CD4-positive, alpha-beta T cell treated with Interleukin-1 beta for 1 hour (primary cell): ENCODE measurements at places on chromosomes 4 and X.

GRCh38 chrX:9379697-9380551 is 84.9 kb upstream of the TBL1X start:
- DNase-seq = no peak

GRCh38 chr4:106601519-106601918 is 232.9 kb upstream of the GIMD1 start:
- DNase-seq = no peak

DNA sequence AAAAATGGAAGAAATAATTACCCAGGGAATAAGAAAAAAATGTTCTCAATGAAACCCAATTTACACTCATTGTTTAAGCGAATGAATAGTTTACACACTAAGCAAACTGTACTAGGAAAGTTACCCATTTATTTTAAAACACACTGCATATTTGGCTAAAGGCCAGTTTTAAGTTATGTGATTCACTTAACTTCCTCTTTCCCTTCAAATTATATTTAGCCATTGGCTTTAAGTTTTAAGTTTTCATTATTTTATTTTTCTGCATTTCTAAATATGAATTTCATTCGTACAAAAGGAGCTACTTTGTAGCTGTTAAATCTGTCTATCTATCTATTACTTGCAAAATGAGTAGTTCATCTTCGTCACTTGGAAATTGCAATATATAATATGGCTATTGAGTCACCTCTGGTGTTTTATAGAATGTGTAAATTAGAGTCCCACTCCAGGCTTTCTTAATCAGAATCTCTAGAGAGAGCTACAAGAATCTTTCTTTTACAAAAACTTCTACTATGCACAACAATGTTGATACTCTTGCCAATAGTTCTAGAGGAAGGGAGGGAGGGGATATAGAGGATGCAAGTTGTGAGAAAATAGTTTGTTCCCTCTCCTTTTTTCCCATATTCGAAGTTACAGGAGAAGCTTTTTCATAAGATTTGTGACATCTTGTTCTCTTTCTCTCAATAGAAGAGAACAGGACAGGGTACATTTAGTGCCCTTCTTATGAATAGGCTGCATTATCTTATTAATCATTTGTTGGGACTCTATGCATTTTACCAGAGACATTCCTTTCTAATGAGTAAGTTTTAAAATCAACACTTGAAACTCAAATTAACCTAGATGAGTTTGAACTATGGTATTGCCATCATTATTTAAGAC is 41.8 kb downstream of the SULT1B1 start:
- no peak for DNase-seq

DNA sequence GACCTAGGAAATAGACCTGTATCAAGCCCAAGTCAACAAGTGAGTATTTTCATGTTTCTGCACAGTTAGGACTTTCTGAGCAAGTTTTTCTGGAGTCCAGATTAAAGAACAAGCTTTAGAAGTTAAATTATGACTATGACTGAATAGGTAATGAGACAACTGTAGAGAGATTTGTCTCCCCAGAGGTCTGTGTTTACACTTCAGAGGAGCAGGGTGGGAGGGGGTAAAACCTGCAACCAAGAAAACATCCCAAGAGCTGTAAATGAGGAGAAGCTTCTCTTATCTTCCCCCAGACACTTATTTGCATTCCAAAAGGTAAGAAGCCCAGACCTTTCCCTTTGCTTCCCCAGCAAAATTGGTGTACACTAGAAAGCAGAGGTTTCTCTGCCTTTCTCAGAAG is 22.1 kb upstream of the CEP135 start:
- DNase-seq = no peak

DNA sequence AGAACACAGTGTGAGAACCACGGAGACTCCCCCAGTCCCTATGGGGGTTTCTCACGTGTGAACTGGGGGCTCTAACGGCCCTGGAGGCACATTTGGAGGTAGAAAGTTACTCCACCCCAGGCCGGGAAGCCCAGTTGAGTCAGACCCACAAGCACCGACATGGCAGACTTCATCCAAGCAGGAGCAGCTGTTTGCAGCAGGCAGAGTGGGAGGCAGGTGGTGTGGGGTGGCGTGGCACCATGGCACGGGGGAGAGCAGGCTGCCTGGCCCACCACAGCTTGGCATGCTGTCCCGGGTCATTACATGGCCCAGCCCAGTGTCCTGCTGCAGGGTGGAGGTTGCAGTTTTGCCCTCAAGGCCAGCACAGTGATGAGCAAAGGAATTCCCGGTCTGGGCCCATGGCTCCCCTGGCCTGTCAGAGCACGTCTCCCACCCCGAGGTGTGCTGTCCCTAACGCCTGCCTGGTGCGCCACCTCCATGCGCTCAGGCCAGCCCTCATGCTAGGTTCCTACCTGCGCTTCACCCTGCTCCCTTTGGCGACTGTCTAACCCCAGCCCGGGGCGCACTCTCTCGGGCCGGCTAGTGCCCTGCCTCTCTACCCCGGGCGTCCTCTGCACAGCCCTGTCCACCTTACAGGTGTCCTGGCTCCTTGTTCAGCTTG is 90.6 kb upstream of the AFAP1 start:
- DNase-seq = no peak

- no peak for DNase-seq
These were observed 599.1 kb upstream of the GRIA3 start for GRCh38 chrX:122584981-122585380.

GRCh38 chrX:24468245-24468644 is 3.2 kb downstream of the PDK3 start:
- no peak for DNase-seq

GRCh38 chrX:102835504-102836146 is 101.4 kb upstream of the RAB40AL start:
- peak; percentile 10 for DNase-seq

DNA sequence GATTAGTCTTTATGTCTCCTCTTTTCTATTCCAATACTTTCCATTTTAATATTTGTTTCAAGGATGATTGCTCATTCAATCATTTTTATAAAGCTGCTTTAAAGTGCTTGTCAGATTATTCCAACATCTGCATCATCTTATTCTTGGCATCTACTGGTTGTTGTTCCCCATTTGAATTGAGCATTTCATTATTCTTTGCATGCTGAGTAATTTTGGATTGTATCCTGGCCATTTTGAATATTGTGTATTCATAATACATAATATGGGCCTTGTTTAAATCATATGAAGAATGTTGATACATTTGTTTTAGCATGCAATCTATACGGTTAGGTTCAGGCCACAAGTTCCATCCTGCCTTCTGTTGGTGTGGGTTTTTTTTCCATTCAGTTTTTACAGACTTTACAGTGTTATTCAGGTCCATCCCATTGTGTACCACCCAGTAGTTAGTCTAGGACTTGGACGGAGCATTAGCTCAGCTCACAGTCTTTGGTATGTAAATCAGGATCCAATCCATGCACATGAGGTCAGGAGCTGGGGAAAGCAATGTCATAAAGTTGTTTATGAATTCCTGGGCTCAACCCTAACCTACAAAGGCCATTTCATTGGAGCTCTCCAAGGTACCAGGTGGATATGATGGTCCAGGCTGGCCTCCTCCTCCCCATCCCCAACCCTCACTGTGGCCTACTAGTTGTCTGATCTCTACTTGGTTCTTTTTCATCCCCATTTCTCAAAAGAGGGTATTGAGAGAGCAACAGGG is 20.3 kb downstream of the RGN start:
- DNase-seq = no peak

DNA sequence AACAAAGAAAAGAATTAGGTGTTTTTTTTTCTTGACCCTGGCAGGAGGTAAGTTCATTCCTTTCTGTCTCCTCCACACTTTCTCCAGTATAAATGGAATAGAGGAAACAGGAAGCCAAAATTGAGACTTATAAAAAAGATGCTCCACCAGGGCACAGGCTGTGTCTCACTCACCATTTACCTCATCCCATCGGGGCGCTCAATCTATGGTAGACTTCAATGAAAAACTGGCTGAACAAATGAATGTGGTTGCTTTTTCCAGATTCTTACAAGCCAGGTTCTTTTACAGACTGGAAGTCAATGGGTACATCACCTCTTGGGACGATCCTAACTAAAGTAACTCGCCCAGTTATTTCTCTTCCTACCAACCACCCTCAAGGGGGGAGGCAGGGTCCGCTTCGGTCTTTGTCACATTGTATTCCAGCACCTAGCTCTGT is 685 bp downstream of the COMMD8 start:
- DNase-seq = no peak

DNA sequence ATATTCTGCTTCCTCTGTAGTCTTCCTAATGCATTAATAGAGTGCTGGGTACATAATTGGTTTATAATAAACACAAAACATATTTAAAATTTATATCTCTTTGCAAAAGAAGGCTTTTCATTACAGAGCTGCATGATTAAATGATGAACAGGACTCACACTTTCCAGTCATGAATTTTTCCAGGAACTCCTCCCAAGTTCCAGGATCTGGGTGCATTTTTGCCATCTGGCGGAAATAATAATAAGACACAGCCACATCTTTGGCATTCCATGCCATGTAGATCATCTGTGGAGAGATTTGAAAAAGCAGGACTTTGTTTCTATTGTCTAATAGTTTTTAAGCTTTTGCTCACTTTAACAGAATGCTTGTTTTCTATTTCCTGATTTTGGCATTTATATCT is 40.2 kb upstream of the SULT1B1 start:
- DNase-seq = no peak

- no peak for DNase-seq
These were observed 390.8 kb downstream of the ADGRL3 start for GRCh38 chr4:61590881-61591280.

GRCh38 chrX:37989304-37989703 is 17.0 kb upstream of the SYTL5 start:
- no peak for DNase-seq

- no peak for DNase-seq
These were observed 21.5 kb downstream of the AMOT start for GRCh38 chrX:112819008-112819640.

DNA sequence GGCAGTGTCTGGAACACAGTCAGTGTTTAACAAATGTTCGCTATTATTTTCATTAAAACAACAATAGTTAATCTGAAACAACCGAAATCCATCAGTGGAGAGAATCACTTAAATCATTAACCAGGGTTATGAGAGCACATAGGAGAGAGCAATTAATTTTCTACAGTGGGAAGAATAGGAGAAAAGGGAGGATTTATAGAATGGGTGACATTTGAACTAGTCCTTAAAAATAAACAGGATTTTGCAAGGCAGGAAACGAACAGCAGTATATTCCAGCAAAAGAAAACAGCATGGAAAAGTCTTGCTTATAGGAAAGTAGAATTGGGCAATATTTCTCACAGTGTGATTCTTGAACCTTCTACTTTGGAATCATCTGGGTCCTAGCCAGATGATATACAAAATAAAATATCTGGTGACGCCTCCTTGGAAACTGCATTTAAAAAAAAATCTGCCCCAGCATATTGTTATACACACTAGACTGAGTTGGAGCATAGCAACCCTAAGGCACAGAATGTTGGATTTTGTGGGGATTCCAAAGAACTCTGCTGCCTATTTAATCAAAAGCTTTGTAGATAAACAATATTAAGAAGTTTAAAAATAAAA is 56.1 kb downstream of the INTS12 start:
- DNase-seq = no peak

DNA sequence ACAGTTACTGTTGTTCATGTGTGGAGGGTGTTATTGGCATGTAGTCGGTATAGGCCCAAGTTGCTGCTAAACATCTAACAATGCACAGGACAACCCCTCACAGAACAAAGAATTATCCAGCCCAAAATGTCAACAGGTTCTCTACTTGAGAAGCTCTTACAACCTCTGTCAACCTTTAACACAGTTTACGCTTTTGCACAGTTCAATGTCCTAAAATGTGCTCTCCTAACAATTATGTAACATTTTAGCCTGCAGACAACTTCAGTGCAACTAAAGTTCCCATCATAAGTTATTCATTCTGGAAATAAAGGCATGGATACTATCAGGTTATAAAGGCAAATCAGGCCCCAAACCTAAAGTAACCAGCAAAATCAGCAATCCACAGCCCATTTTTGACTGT is 66.2 kb downstream of the ASB9 start:
- no peak for DNase-seq

GRCh38 chr4:145216535-145216934 is 36.1 kb upstream of the OTUD4 start:
- DNase-seq = peak; percentile 4

DNA sequence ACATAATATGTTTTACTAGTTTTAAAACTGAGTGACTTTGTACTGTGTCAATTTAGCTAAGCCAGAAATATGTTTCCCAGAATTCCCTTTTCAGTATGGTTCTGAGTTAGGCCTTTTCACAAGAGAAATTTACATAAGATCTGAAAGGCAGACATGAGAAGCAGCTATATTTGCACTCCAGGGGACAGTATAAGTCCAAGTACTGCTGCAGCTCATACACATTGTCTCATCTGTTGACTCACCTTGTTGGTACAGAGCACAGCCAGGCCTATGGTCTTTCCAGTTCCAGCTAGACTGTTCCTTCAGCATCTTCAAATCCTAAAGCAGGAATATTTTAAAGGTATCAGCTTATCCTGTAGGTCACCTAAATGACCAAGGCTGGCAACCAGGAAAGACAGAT is 53.5 kb downstream of the BMP3 start:
- DNase-seq = no peak

- DNase-seq = no peak
These were observed 293.5 kb downstream of the OPHN1 start for GRCh38 chrX:68139791-68140190.

DNA sequence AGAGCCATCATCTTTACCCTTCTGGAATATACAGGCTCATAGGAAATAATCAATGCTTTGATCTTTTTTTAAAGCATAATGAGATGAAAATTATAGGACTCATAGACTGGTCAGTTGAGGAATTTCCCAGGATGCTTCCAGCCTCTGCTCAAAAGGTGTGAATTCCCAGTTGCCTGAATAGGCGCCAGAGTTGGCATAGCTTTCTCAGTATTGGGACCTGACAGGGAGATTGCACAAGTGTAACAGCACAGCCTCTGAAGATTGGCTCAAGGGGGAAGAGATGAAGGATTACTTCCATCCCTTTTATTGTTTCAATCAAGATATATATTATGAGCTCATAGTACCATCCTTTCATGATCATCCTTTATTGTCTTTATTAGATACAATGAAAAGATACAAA is 17.9 kb downstream of the TET2 start:
- no peak for DNase-seq

GRCh38 chr4:14064984-14065383 is 437.5 kb upstream of the BOD1L1 start:
- DNase-seq = no peak

DNA sequence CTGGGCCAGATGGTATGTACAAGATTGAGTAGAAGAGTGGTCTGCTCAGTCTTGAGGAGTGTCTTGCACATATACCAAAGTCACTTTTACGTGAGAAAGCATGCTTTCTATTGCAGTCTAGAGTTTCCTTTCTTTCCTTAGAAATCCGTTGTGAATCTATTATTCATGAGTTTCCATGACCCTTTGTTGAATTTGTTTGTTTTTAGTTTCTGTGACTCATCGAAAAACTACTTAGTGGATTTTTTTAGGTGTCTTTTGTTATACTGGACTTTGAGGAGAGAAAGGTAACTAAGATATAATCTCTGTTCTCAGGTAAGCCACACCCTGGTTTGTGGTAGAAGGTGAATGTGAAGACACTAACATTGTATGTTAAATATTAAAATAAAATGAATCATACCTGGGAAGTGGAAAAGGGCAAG is 23.0 kb downstream of the GALNT7 start:
- DNase-seq = no peak

GRCh38 chrX:32966821-32967355 is 244.5 kb downstream of the DMD start:
- no peak for DNase-seq

GRCh38 chr4:109708990-109709389 is 5.7 kb upstream of the CASP6 start:
- DNase-seq = no peak

GRCh38 chrX:43813898-43814297 is 68.4 kb downstream of the MAOB start:
- DNase-seq = peak; percentile 0
